HTR-8/SVneo (cell line): ENCODE measurements at places on chromosomes 12 and 14.
A peak's percentile ranks its signal among the peaks of the same experiment; 100 is the strongest.

- DNase-seq, result peak; percentile 85
Observed at GRCh38 chr14:24429395-24430142, at the start of the genes CBLN3 and KHNYN. Gene CBLN3 (minus strand): TSS chr14:24429668. CDS start chr14:24429054, 614 bp downstream. Gene KHNYN (plus strand): TSS chr14:24429954. CDS start chr14:24430731, 777 bp downstream.

DNA sequence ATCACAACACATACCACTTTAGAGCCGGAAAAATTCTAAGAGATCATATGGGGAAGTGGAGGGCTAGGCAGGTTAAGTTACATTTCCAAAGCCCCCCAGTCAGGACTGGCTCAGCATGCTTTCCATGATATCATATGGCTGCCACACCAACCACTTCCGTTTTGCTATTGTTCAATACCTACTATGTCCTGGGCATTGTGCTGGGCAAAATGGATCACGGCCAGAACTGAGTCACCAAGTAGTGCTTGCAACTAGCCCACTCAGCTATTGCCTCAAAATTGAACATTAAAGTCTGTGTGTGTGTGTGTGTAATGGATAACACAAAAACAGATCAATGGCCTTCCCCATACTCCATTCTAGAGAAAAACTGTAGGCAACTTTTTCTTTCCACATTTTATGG, 22.7 kb downstream of the WIF1 start:
- no peak for DNase-seq

DNA sequence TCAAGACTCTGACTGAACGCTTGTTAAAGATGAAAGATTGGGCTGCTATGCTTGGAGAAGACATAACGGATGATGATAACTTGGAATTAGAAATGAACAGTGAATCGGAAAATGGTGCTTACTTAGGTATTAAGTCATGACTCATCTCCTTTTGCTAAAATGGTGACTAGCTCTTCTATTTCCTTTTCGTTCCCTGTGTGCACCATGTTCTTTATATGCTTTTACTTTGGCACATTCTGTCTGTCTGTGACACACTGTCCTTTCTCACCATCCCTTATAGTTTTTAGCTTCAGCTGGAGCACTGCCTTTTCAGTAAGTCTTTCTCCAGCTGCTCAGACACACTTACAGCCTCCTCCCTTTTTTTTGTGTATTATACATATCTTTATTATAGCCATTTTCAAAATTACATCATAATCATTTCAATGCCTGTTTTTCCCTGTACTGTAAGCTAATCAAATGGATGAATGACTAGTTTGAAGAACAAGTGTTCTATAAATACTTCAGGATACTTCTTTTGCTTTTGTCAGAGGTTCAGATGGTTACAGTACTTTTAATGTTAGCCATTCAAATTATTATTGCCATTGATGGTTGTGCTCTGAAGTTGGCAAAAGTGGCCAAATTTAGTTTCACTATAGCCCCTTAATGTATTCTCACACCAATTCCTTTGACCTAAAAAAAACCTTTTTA, 68.6 kb downstream of the MIA2 start:
- DNase-seq, result no peak

GRCh38 chr12:124761871-124762270, 101.8 kb downstream of the SCARB1 start:
- DNase-seq, result no peak

DNA sequence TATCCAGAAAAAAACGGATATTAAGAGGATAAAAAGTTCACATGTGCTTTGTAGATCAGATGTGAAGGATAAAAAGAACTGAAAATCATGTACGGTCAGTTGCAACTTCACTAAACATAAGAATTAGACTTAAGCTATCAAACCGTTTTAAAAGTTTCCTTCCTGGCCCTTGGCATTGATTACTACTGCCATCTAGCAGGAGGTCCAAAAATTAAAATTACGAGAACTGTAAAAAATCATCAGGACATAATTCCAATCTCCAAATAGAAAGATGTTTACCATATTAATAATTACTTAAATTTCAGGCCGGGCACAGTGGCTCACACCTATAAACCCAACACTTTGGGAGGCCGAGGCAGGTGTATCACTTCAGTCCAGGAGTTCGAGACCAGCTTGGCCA, 7.9 kb downstream of the WDR89 start:
- no peak for DNase-seq

DNA sequence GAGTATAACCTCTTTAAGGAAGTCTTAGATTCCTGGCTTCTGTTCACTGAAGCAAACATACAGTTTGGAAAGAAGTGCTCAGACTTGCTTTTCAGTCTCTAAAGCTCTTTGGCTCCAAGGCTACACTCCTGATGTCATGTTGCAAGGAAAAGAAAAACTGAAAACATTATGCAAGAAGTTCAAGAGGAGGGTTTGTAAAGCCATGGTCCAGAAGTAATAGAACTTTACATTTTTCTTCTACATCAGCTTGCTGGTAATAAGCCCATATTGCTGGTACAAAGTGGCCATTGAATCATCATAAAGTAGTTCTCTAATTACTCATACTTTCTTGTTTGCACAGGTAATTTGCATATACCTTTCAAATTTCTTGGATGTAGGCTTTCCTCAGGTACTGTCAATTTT, 83.6 kb downstream of the BBS10 start:
- no peak for DNase-seq

GRCh38 chr12:49798248-49798647, 30.0 kb downstream of the NCKAP5L start:
- no peak for DNase-seq

DNA sequence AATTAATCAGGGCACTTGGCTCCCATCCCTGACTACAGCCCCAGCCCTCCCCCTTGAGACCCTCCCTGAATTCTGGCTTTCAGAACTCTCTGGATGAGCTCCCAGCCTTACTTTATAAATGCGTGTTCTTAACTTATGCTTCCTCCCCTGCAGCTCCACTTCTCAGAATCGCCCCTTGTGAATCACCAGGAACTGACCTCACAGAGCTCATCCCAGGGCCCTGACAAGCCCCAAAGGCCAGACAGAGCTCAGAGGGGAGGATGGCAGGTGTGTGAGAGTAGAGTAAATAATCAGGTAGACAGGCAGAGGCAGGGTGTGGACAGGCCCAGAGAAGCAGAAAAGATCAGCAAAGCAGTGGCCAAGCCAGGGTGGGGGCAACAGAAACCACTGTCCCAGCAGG, 68.2 kb upstream of the FOXN3 start:
- no peak for DNase-seq

GRCh38 chr12:122226366-122227125, 694 bp upstream of the DIABLO start:
- DNase-seq, result no peak

DNA sequence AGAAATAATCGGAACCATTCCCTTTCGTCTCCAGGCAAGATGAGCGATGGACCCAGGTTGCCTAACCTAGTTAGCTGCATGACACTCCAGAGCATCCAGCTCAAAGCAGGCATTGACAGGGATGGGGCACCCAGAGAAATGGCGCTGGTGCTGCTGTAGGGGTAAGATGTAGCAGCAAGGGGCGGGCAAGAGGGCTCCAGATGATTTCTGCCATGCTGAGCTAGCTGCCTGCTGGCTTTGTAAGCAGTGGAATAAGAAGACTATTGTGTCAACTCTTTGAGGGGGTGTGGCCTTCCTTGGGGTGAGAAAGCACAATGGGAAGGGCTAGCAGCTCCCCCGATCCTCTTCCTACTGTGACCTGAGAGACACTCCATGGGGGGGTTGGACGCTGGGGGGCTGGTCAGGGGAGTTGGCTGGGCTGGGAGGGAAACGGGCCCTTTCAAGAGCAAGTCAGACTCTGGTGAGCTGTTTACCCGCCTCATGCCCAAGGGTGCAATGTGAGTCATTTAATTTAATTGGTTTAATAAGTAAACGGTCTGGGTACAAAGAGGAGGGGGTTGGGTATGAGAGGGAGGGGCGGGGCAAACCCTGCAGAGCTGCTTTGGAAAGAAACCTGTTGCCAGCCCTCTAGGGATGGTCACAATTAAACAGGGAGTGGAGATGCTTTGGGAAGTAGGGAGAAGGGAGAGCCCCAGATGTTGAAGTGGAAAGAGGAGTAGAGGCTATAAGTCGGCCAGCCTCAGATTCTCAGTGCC, 50.5 kb downstream of the B4GALNT3 start:
- no peak for DNase-seq

GRCh38 chr12:77324763-77325468, 259.5 kb upstream of the E2F7 start:
- peak; percentile 63 for DNase-seq

- DNase-seq, result no peak
Observed at GRCh38 chr14:24274101-24274543, 2.7 kb upstream of the RABGGTA start.

- no peak for DNase-seq
Observed at GRCh38 chr12:82893896-82894295, 207.2 kb downstream of the TMTC2 start.

DNA sequence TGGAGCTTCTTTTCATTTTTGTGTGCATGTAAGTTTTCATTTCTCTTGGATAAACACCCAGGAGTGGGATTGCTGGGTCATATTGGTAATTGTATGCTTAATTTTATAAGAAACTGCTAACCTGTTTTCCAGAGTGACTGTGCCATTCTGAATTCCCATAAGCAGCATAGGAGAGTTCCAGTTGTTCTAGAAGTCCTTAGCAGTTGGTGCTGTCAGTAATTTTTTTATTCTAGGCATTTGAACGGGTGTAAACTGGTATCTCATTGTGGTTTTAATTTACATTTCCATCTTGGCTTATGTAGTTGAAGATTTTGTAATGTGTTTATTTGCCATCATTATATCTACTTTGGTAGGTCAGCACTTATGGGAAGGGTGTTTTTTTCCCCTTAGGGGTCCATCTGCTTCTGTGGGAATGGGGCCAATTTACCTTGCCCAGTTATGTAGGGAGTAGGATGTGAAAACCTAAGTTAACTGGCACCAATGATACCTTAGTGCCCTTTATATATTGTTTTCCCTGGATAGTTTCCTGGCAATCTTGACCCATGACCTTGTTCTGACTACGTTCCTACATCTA, 202.9 kb downstream of the AKAP6 start:
- DNase-seq, result no peak

GRCh38 chr14:100609941-100610391, 22.7 kb upstream of the BEGAIN start:
- no peak for DNase-seq

DNA sequence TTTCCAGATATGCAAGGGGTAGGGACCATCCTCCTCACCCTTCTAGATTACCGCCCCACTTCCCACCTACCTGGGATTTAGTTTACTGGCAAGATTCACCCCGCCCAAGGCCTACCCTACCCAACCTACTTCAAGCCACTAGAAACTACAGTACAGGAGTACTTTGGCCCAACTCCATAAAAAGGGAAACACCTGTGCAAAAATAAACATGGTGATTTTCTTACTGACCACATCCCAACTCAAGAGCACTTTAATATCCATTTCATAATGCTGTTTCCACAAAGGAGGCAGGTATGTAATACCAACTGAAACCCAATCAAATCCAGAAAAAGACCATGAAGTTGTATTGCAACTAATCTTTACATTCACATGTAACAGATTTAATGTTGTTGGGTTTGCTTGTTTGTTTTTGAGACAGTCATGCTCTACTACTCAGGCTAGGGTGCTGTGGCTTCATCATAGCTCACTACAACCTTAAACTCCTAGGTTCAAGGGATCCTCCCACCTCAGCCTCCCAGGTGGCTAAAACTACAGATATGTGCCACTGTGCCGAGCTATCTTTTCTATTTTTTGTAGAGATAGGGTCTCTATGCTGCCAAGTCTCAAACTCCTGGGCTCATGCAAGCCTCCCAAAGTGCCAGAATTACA, 41.7 kb upstream of the RAP1B start:
- DNase-seq, result no peak

- DNase-seq, result no peak
Observed at GRCh38 chr12:128664501-128664900, 159.3 kb downstream of the SLC15A4 start.

GRCh38 chr14:51929910-51930682, 59.2 kb upstream of the RTRAF start:
- DNase-seq, result no peak

DNA sequence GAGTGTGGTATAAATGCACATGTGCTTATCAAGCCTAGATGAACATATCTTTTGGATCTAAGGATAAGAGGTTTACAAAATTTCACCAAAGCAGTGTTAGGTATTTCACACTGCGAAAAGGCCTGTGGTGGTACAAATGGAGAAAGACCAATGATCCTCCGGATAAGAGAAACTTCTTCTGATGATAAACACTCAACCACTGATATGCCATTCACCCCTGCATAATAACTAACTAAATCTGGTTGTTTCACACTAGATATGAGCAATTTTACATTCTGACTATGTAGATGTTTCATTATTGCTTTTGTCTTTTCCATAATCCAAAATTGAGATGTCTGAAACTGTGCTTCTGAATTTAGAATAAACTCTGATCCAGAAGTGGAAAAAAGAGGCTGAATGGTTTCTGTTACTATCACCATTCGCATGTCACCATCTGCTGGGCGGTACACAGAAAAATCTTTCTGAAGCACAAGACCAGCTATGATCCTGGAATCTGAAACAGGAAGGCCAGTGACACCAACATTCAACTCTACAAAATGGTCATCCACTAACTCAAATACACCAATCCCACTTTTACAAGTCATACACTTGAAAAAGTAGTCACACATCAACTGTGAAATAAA, 1.3 kb downstream of the BBS10 start:
- no peak for DNase-seq

DNA sequence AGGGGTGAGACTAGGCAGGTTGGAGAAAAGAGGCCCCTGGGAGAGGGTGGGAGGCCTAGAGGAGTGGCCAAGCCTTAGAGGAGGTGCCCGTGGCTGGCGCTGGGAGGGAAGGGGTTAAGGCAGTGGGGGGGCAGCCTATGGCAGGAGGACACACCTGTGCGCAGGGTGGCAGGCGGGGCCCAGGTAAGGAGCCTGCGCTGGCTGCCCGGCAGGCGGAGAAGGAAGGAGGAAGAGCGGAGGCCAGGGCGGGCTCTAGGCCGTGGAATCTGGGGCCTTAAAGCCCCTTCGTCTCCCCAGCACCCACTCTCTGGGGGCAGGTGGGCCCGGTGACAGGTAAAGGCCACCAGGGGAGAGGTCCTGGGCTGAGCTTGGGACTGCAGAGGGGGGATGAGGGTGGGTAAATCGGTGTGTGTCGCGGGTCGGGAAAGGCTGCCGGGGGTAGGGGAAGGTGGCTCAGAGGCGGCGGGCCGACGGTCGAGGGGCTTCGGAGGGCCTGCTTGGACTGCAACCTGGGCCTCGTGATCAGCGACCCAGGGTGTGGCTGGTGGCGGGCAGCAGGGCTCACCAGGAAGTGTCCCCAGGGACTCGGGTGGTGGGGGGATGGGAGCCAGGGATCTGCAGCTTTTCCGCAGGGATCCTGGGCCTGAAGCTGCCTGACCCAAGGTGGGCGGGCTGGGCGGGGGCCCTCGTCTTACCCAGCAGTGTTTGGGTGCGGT, 7.3 kb downstream of the PHB2 start:
- no peak for DNase-seq

DNA sequence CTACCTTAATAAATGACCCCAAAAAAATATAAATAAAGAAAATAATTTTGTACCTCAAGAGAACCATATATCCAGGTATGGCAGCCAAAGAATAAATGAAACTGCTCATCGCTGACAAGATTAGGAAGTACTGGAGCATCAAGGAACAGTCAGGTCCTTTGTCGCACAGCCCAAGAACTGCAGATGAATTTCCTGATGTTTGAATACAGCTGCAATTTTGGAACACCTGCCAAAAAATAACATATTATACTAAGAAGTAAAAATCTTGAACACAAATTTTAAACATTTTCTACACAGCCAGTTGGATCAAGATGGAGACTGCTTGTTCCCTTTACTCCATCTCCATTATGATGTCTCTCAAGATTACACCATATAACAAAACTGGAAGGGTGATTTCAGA, 42.6 kb downstream of the SLCO1A2 start:
- no peak for DNase-seq

GRCh38 chr14:50801706-50802105, 29.3 kb downstream of the NIN start:
- no peak for DNase-seq

- DNase-seq, result no peak
Observed at GRCh38 chr12:52038447-52038846, 12.8 kb upstream of the NR4A1 start.
